ENCODE measurements at places on chromosomes 1 and 21. TPM values are rescaled to one million over a fixed set of nuclear protein-coding genes. Genes with fewer than 3 reads are reported as not detected.
A peak's percentile ranks its signal among the peaks of the same experiment; 100 is the strongest.

The DDX59 gene
- 34.2 TPM for polyA plus RNA-seq

The RSPO1 gene
- polyA plus RNA-seq, result 7.6 TPM

The AK5 gene
- 5.3 TPM for polyA plus RNA-seq

The ZNF644 gene
- 68.8 TPM for polyA plus RNA-seq

The SPSB1 gene
- 11.3 TPM for polyA plus RNA-seq

The DIO1 gene
- polyA plus RNA-seq, result 9.7 TPM

The SRP9 gene
- 392 TPM for polyA plus RNA-seq

The RAB42 gene
- 2.6 TPM for polyA plus RNA-seq

The GPR25 gene
- polyA plus RNA-seq, result not detected

GRCh38 chr1:219387211-219387610 is 213.5 kb downstream of the LYPLAL1 start:
- no peak for DNase-seq

GRCh38 chr21:41304068-41304720 is 12.4 kb upstream of the FAM3B start:
- no peak for DNase-seq

DNA sequence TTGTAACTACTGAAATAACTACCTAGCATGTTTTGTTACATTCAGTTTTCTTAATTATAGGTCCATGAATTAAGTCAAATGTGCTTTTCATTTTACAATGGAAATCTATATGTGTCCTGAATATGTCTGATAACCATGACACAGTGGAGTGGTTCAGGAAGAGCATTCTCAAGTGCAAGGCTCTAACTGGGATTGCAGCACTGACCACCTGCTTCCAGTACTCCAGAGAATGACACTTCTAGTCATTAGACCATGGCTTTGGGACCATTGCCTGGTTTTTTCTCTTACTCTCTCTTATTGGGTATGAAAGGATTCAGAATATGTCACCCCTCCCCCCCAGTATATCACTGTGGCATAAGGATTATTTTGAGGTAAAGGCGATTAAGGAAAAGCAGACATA is 204.9 kb upstream of the CACYBP start:
- no peak for DNase-seq

DNA sequence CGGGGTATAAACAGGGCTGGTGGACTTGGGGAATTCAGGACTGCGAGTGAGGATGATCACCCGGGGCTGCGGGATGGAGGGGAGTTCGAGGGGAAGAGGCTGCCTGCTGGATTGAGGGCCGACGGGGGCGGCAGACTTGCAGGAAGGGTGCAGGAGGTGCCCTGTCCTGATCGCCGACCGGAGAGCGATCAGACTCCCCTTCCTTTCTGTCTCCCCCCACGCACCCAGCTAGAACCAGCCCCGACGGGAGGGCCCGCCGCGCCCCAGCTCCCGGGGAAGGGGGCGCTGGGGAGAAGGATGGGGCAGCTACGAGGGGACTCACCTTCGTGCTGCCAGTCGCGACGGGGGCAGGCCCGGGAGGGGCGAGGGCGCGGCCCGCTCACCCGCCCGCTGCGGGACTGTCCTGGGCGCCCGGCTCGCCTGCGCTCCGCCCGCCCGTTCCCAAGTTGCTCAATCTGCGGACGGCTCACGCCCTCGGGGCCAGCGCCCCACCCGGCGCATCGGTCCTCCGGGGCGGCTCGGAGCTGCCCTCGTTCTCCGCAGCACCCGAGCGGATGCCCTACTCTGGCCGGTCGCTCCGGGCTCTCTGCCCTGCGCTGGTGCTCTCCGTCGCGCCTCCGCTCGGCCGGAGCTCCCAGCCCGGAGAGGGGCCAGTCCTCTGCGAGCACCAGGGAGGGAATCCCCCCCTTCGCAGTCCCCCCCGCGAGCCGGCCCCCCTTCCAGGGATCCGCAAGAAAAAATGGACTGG is at the start of gene RSPO1:
TSS of gene RSPO1 (minus strand) at position 649 of the 748 bp plus-strand sequence. CDS start 5,231 bp downstream, outside the sequence.
- no peak for DNase-seq

- DNase-seq, result no peak
Observed at GRCh38 chr1:170461762-170462384, 70.1 kb upstream of the GORAB start.

DNA sequence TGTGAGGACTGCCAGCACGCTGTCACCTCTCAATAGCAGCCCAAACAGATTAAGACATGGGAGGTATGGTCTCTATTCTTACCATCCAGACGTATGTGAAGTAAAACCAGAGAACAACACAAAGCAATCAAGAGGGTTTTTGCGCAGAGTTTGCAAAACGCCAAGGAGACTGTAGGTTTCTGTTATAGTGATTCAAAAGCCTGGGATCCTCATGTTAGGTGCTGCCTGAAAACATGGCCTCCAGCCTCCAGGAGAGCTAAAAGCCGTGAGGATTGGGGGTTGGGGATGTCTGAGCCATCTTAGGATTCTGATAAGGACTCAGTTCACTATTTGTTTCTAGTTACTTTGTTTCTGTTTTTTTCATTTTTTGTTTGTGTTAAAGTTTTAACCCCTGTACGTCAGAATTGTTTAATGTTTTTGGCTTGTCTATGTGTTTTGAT is 4.2 kb upstream of the CCT8 start:
- DNase-seq, result no peak

DNA sequence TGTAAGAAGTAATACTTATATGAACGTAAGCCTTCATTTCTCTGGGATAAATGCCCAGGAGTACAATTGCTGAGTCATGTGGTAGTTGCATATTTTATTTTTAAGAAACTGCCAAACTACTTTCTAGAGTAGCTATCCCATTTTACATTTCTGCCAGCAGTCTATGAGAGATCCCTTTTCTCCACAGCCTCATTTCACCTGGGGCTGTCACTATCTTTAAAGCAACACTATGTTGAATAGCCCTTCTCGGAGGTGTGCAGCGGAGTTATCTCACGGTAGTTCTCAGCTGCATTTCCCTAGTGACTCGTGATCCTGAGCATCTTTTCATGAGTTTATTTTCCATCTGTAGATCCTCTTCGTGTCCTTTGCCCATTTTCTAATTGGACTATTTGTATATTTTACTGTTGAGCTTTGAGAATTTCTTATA is 93.4 kb downstream of the ADARB1 start:
- DNase-seq, result no peak

- no peak for DNase-seq
Observed at GRCh38 chr1:1435911-1436629, 580 bp downstream of the VWA1 start.

DNA sequence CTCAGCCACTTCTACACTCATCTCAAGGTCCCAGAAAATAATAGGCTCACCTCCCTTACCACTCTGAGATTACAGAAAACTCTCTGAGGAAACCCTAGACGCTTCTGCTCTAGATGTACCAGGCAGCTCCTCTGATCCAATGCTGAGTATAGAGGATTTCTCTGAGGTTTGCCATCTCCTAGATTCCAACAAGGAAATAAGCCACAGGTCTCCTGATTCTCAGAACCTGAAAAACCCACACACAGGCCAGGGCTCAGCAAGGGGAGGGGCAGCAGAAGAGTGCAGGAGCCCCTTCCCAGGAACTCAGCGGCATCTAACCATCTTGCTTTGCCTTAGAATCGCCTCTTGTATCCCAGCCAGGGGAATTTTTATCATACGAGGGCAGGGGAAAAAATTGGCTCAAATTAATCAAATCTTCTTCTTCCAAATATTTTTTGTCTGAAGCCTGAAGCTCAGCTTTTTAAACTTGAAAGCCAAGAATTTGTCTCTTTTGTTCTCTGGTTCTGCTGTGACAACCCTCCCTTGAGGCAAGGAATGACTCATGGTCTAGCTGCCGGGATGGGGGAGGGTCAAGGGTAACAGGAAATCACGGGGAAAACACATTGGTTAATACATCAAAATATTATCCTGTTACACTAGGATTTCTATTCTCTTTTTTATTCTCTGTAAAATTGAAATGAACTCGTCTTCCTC is 30.8 kb downstream of the GORAB start:
- DNase-seq, result peak; percentile 7

DNA sequence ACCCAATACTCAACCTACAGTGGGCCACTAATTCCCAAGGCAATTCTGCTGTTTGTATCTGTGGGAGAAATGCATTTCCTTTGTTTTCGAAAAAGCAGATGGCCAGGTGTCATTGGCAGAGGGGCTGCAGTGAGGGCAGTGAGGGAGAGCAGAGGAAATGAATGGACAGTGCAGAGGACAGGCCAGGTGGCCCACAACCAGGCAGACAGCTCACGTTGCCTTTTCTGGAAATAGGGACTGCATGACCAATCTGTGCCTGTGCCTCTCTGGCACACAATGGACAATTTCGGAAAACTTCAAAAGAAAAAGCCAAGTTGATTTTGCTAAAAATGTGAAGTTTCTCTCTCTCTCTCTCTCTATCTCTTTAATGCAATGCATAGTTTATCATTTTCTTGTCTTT is 52.6 kb upstream of the ETS2 start:
- DNase-seq, result no peak

DNA sequence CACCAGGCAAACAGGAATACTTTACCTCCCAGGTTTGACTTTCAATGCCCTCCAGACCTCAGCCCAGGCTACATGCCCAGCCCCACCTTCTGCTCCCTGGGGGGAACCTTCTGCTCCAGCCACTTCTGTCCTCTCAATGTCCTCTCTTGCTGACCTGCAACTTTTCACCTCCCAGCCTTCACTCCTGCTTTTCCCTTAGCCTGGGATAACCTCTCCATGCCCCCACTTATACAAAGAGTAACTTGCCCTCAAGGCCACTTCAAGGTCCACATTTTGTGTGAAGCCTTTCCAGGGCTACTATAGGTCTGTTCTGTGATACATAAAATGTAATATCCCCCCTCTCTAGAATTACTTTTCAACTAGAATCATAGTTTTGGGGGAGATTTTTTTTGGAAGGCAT is 21.7 kb downstream of the SERTAD4 start:
- DNase-seq, result no peak

DNA sequence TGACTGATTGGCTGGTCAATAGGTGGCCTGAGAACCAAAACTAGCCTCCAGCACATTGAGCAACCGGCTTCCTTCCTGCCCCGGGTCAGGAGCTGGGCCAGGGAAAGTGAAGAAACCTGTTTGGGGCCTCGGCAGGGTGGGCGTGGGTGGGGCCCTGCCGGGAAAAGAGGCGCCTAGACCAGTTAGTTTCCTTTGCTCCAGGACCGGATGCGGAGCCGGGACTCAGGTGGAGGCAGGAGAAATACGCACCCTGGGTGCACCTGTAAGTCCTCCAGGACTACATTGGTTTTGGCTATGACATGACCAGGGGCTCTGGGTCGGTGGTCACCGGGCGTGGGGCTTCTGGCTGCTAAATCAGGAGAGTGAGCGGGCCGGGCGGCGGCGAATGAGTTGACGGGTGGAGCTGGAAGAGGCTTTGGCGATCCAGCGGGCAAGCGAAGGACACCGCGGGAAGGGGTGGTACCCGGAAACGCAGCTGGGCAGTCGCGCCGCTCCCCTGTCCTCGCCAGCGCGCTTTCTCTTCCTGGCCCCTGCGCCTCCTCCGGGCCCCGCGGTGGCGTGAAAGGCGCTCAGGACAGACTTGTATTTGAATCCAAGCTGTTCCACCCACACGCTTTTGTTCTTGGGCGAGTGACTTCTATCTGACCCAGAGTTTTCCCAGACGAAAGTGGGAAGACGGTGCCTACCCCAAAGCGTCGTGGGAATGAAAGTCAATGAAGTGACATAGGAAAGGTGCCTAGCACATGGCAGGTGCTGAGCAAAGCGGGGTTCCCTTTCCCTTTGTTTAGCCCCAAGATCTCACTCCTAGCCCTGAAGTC is 30.6 kb upstream of the JUN start:
- no peak for DNase-seq

DNA sequence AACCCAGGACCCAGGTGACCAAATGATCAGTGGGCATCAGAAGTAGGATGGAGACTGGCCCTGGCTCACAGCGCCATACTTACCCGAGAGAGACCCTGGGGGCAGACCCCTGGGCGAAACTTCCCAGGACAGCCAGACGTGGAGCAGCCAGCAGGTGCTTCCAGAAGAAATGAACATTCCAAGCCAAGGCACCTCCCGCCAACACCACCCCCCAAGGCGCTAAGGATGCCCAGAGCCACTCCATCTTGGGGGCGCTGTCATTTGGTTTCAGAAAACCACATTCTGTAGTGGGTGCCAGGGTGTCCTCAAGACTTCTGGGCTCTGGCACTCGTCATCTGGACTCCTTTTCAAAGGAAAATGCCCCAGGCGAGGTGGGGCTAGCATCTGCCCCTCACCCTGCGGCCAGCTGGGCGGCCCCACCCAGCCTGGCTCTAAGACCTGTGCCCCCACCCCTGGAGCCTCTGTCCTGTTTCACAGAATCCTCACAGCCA is 98.8 kb downstream of the RIPK4 start:
- DNase-seq, result no peak

DNA sequence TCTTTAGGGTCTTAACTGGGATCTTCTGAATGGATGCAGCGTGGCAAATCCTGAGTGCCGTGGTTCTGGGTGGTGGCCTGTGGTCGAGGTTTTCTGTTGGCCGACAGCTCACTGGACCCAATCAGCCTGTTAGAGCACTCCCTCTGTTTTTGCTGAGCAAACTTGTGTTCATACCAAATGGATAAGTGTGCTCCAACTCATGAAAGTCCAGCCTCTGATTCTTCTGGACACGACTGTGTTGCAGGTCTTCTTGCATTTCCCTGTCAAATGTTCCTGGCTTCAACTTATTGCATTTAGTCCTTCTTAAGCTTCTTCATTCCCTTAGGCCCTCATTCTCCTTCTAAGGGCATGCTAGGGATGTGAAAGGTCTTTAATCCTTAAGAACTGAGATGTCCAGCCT is 63.7 kb downstream of the AJAP1 start:
- no peak for DNase-seq

DNA sequence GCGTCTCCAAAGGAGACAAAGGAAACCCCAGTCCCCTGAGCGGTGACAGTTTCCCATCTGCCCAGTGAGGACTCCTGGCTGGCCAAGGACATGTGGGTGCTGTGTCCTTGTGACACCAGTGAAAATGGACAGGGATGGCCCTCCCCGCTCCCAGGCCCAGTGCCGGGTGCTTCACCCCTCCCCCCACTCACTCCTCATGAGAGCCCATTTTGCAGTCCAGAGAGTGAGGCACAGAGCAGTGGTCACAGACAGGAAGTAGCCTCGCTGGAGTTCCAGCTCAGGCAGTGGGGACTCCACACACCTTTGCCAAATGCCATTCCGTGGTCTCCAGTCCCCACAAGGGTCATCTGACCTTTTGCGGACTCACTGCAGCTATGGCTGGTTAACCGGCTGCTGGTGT is 642.9 kb downstream of the PTPRU start:
- DNase-seq, result no peak

- no peak for DNase-seq
Observed at GRCh38 chr1:3134381-3135072, 65.5 kb downstream of the PRDM16 start.

Measured in left renal pelvis (tissue), 4 donors.